ENCODE measurements at places on chromosomes 2 and 18.
A peak's percentile ranks its signal among the peaks of the same experiment; 100 is the strongest.

- DNase-seq = no peak
These were observed 161.8 kb downstream of the AGPS start for GRCh38 chr2:177554365-177554764.

DNA sequence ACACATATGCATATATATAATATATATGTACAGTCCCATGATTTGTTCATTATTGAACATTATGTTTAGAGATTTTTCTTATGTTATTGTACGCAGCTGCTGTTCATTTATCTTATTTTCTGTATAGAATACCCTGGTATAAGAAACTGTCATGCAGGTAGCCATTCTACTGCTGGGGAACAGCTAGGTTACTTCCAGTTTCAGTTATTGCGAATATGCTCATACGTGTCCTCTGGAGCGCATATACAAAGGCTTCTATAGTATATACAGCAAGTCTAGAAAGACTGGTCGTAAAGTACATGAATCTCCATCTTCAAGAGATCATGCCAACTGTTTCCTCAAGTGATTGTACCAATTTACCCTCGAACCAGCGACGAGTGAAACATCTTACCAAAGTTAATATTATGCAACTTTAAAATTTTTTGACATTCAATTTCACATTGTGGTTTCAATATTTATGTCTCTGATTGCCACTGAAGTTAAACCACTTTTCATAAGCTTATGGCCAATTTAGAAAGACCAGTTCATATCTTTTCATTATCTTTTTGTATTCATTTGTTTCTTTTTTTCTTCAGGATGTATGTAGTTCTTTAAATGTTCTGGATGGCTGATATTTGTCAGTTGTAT is 53.5 kb downstream of the RDH14 start:
- DNase-seq = no peak

DNA sequence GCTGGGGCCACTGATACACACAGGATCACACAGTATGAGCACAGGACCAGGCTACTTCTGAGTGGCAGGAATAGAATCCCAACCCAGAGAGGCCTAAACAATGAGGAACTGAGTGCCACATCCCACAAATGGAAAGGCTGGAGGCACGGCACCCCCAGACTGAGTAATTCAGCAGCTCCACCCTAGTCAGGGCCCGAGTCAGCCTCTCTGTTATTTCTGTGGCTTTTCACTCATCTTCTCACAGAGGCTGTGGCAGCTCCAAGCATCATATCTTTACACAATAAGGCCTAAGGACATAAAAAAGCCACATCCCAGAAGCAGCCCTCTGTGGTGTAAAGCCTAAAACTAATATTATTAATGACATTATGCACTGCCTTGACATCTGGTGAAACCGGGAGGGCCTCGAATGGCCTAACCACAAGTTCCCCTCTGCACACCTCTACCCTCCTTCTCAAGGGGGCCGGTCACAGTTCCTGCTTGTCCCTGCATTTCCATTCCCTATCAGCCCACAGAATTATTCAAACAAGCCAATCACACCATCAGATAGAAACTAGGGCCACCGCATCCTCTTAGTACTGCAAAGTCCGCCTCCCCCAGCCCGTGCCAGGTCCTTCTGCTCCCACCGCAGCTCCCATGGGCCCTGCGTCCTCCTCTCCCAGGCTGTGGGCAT is 12.5 kb upstream of the MAL start:
- DNase-seq = no peak

- DNase-seq = no peak
These were observed 73.9 kb upstream of the TWSG1 start for GRCh38 chr18:9260388-9261380.

GRCh38 chr18:23825978-23826405 is 136.7 kb downstream of the LAMA3 start:
- no peak for DNase-seq

DNA sequence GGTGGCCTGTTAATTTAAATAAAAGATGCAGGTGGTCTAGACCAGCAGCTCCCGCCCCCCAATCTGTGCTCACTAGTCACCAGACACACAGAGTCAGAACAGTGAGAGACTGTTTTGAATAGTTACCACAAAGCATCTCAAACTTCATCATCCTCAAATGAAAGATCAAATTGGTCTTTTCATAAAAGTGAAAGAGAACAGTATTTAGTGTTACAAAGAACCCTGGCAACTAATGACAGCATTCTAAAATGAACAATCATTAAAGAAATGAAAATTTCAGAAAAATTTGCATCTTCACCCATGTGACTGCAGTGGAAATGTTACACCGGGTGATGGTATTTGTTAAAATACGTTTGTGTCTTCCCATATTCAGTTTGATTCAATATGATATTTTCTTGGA is 65.5 kb upstream of the PMAIP1 start:
- DNase-seq = no peak

DNA sequence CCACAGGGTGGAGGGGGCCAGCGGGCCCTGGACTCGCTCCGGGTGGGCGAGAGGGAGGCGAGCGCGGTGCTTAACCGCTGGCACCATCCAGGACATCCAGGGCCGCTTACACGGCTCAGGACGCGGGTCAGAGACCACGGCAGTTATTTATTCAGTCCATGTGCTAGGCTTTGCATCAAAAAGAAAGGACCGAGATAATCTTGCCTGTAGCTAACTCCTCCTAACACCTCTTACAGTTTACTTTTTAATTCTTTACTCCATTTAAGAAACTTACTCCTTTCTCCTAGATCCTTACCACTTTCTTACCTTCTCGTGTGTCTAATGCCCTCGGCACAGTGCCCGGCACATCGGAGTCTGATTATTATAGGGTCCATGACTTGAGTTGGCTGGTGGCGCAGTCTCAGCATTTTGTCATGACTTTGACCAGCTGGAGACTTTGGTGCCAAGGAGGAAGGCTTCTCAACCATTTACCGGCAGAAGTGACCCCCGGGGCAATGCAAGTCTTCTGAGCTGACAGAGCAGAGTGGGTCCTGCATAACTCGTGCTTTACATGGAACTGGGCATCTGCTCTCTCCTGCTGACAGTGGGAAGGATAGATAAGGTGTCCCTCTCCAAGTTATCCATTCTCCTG is 503 bp downstream of the ANXA4 start:
- DNase-seq = no peak

DNA sequence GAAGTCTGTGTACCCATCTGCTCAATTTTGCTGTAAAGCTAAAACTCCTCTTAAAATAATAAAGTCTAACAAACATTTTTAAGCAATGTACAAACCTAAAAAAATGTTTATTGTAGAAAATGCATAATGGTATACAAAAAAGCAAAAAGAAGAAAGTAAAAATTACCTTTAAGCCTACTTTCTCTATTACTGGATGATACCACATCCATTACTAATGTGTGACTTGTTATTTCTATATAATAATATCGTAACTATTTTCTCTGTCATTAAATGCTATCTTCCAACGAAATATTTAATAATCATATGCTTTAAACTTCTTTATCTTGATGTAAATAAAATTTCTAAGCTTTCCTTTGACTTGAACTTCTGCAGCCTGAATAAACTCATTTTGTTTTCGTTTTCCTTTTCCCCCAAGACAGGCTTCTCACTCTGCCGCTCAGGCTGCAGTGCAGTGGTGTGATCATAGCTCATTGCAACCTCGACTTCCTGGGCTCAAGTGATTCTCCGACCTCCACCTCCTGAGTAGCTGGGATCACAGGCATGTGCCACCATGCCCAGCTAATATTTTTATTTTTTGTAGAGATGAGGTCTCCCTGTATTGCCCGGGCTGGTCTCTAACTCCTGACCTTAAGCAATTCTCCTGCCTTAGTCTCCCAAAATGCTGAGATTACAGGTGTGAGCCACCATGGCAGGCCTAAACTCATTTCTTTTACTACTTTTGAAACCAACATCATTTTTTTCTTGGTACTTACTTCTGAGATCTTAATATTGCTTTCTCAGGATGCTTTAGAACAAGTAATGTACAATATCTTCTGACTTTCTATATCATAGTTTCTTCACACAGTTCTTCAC is 18.1 kb upstream of the DNAH7 start:
- no peak for DNase-seq

DNA sequence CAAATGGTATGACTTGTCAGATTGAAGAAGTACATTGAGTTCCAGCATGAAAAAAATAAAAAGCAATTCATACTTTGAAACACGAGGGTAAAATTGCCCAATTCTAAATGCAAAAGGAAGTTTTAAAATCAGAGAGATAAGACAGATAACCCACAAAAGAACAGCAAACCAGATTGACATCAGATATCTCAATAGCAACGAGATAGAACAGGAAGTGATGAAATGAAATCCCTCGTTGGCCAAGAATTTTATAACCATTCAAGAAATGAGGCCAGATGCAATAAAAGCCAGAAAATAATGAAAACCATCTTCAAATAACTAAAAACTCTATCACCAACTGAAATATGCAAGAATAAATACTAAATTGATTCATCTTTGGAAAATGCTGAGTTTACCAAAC is 172.8 kb downstream of the CD226 start:
- peak; percentile 39 for DNase-seq

GRCh38 chr2:133417415-133417814 is 150.8 kb downstream of the NCKAP5 start:
- DNase-seq = no peak

DNA sequence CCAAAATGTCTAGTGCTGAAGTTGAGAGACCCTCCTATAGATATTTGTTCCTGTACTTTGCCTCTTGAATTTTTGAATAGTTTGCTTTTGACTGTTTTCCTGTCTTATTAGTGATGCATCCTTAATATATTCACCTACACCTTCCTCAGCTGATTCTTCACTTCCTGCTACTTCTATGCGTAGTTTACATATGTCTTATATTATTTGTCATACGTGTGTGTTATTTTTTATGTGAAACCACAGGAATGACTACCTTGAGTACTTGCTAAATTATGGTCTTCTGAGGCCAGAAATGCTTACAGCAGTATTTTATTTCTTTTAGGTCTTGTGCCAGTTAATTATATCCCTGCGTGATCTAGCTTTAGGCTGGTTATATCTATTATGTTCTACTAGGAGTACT is 9.9 kb downstream of the UBE2E3 start:
- no peak for DNase-seq

DNA sequence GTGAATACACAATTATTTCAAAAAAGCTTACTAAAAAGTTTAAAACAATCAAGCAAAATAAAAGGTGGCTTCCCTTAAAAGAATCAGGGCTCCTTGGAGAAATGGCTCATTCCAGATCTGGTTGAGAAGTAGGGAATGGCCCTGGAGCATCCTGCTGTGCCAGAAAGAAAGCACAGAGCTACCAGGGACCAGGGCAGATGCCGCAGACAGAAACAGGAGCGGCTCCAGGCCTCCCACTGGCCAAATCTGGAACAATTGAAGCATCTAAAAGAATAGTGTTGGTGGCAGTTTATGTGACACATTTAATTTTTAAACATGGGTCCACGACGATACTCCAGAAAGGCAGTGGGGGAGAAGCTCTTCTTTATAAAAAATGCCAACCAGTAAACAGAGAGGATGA is 75.5 kb downstream of the GBX2 start:
- no peak for DNase-seq

DNA sequence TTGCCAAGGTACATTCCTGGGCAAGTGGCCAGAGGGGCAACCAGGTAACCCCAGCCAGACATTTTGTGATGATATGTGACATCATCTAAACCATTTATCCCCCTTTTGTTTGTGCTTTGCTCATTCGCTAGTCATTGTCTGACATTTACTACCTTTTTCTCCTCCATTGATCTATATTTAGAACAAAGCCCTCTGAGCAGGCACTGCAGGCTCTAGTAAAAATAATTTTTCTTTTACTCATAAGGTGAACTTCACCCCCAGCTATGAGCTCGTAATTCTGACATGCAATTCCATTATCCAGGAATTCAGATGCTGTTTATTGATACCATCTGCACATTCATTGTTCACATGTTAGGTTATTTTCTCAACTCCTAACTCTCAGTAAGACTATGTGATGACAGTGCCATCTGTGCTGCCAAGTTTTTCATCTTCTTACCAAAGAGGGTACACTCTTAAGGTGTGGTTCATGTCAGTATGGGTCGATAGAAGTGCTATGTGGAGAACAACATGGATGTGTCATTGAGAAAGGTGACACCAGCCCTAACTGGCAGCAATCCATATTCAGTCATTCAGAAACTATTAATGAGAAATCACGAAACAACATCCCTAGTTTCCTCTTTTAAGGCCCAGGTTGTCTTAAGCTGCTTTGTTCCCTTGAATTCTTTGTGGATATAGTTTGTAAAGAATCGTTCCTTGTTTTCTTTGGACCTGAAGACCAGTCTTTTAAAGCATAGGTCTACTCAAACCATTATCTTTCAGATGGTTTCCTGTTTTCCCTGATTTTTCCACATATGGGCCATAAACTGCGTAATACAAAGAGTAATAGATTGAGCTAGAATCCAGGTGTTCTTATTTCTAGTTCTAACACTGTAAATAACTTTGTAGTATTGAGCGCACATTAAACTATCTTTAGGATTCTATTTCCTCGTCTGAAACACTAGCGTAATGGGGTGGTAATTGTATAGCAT is 978.1 kb upstream of the CDH2 start:
- no peak for DNase-seq

GRCh38 chr2:34831096-34831495 is 1232.0 kb upstream of the FAM98A start:
- DNase-seq = no peak

DNA sequence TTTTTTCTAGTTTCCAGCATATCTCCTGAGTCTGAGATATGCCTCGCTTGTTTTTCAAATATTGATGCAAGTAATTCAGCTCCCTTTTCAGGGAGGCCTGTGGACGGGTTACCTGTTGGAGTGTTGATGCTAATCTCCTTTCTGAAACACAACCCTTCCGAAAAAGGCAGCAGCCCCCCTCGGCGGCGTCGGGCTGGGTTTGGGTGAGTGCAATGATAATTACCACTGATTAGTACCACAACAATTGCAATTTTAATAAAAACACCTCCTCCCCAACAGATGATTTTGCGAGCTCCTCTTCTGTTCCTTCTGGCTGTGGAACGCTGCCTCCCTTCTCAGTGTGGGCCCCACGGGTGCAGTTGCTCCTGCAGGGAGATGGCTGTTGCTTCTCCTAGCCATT is 66.3 kb downstream of the PTGR3 start:
- DNase-seq = no peak

DNA sequence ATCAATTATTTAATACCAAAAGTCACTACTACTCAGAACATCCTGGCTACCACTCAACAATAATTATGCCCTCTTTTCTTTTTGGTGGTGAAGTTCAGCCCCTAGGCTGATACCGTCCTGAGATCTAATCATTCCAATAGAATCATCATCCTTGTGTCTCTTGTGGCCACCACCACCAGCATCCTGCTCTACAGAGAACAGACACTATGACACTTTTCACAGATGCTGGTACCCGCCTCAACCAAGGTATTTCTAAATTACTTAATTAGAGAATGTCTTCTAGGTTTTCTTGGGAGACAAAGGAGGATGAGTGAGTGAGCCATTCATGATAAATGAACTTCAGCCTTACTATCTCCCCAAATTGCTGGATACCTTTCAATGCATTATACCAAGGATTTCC is 60.0 kb downstream of the TDRD15 start:
- DNase-seq = no peak

- no peak for DNase-seq
These were observed 17.7 kb downstream of the SH2D6 start for GRCh38 chr2:85435981-85436835.

GRCh38 chr2:113084249-113085000 is 16.7 kb downstream of the IL1F10 start:
- peak; percentile 15 for DNase-seq

Data from HL-60 (cell line).